Suppressor macrophage (primary cell): ENCODE measurements at places on chromosomes 7 and 10.

- no peak for DNase-seq
Observed at GRCh38 chr7:155715111-155715805, 70.8 kb downstream of the RBM33 start.

DNA sequence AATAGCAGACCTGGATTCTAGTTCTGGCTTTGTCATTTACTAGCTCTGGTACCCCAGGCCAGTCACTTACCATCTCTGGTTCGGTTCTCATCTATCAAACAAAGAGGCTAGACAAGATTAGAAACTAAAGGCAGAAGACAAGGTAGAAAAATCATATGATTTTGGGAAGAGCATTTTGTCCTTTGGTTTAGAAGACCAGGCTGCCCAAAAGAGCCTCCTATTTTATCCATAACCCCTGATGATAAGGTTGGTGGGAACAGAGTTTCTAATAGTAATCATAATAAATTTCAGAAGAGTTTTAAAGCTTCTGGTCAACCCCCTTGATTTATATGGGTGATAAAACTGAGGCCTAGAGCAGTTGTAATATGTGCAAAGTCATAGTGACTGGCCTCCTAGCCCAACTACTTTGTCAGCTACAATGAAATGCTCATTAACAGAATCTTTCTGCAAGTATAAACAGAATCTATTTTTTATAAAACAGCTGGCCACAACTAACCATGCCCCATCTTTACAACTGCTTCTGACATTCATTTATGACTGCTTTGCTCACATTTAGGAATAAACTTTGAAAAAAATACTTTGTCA is 23.4 kb downstream of the COX15 start:
- DNase-seq, result no peak

GRCh38 chr7:128662091-128662490 is 10.0 kb upstream of the GARIN1A start:
- DNase-seq, result no peak

GRCh38 chr10:14491811-14492210 is 161.1 kb upstream of the FRMD4A start:
- DNase-seq, result peak; percentile 50

DNA sequence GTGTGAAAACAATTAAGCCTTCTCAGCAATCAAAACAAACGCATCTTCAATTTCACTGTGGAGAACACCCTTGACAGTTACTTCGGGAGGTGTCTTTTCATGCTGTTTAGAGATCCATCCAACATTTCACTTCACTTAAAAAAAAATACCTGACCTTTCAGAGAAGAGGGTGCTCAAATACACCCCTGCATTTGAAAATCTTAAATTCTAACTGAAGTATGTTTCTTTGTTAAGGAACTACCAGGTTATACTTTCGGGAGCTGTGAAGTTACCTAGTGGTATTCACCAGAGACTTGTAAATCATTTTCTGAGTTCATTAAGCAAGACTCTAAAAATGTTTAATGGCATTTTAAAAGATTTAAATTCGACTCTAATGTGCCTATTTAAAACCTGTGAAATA is 38.8 kb downstream of the CNPY1 start:
- no peak for DNase-seq

- no peak for DNase-seq
Observed at GRCh38 chr10:48805848-48806247, 121.2 kb downstream of the WDFY4 start.

- no peak for DNase-seq
Observed at GRCh38 chr7:118626739-118627138, 402.2 kb downstream of the ANKRD7 start.

- peak; percentile 31 for DNase-seq
Observed at GRCh38 chr10:113160641-113161040, 210.6 kb downstream of the TCF7L2 start.

GRCh38 chr7:100892364-100893317 is 3.0 kb downstream of the ACHE start:
- DNase-seq, result no peak

DNA sequence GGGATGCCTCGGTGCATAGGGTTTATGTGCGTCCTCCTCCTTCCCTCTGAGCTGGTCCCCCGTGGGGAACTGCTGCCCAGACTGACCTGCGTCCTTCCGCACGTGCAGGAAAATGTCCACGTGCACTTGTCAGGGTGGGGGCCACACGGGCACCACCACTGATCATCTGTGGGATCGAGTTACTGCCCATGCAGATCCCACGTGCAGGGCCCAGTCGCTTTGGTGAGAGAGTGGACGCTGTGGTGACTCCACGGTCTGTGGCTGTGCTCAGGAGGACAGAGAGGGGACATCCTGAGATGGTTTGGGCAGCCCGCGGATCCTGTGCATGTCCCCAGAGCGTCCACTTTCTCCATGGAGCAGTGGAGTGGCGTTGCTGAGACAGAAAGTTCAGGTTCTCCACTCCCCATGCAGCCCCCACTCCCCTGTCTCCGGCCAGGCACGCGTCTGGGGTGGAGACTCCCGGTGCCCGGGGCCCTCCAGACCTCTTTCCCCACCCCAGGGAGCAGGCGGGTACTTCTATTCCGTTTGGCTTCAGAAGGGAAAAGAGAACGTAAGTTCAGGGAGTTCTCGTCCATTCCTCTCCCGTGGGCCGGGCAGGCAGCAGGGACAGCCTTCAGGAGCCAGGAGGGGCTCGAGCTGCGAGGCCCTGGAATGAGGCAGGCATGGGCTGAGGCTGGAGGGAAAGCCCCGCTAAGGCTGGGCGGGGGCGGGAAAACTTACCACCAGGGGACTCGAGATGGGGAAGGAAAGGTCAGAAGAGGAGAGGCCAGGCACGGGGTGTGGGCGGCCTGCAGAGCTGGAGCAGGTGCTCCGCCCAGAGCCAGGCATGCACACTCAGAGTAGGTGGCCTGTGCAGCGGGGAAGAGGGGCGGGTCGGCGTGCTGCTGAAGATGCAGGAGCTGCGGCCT is 59.9 kb downstream of the EGFR start:
- no peak for DNase-seq

DNA sequence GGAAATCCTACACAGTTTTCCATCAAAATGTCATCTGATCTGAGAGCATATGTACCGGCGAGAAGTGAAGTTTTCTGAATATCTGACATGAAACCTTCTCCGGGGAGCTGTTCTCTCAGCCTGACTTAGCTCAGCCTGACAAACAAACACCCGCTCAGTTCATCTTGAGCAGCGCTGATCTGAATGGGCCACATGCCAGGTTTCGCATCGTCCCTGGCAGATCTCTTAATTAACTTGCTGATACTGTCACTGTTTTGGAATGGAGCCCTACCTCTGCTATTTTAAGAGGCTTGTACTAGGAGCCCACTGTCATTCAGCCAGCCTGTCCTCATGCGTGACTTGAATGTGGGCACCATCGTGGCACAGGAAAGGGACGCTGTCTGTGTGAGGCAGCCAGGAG is 109.2 kb downstream of the STRA8 start:
- DNase-seq, result no peak

DNA sequence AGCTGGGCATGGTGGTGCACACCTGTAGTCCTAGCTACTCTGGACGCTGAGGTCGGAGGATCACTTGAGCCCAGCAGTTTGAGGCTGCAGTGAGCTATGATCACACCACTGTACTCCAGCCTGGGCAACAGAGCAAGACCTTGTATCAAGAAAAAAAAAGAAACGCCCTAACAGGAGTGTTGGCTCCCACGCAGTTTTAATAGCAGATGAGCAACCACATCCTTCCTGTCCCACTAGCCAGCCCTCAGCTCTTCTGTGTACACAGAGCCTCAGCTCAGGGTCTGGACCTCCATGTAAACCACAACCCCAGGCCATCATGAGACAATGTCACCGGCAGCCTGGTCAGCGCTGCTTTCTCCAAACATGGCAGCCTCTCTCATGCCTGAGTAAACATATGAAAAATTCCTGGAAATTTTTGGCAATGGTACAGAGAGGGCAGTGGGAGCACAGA is 108.2 kb downstream of the PIP4K2A start:
- peak; percentile 93 for DNase-seq

- no peak for DNase-seq
Observed at GRCh38 chr7:14137676-14138075, 148.2 kb upstream of the ETV1 start.

DNA sequence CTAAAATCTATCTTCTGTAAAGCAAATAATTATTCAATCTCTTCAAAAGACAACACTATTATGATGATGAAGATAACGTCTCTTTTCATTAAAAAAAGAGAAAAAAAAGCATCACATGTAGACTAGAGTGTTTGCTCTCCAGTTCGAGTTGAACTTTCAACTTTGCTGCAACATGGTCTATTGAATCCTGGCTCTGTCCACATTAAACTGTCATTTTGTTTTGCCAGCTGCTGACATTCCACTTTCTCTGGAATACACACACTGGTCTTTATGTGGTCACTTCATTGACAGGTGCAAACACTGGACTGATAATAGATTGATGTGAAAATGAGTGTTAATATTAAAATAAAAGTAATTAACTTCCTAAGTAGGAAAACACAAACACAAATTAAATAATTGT is 61.7 kb downstream of the PTF1A start:
- DNase-seq, result no peak

GRCh38 chr7:98981701-98982100 is 103.4 kb downstream of the TRRAP start:
- DNase-seq, result no peak

DNA sequence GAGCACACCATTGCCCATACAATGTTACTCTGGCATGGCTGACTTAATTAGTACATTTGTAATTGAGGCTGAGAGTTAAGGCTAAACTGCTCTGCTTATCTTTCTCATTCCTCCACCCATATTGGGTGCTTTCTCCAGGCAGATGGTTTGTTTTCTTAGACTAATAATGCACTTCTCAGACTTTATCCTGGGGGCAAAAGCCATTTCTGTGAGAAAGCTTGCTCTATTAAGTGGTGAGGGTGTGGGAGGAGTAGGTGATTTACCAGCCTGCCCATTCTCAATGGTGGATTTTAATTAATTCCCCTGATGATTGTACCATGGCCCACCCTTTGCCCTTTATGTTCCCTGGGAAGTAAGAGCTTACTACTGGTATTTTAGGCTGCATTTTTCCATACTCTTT is 174.8 kb downstream of the FOXP2 start:
- no peak for DNase-seq

- DNase-seq, result peak; percentile 89
Observed at GRCh38 chr10:79242620-79243152, 104.6 kb upstream of the PPIF start.

- no peak for DNase-seq
Observed at GRCh38 chr10:57972783-57973182, 294.9 kb downstream of the IPMK start.

DNA sequence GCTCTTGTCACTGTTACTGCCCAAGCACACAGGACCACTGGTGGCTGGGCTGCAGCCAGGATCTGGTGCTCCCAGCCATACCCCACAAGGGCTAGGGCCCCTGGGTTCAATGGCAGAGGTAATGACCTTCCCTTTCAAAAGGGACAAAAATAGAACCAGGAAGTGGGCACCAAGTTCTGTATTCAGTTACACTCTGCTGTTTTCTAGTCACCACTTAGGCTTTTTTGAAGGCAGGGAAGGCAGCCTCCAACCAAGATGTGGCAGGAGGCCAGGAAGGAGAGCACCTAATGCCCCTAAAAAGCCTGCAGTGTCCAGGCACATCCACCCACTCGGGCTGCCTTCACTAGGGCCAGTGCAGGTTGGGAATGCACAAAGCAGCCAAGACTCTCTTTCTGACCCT is 47.8 kb downstream of the NOD1 start:
- peak; percentile 75 for DNase-seq

DNA sequence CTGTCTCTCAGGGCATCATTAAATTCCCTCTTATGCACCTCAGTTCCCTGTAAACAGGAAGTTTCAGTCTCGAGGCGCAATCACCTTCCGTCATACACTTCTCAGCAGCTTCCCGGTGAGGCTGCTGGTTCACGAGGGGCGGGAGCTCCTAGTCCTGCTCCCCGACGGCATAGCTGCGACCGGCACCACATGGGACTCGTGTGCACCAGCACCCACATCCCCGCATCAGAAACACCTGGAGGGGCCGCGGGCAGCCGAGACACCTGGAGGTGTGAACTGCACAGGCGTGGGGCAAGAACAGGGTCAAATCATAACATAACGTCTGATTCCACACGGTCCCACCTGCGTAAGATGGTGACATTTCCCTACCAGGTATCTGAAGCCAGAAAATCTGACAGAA is 52.7 kb downstream of the DIP2C start:
- DNase-seq, result no peak

GRCh38 chr10:132845780-132846595 is 60.0 kb upstream of the NKX6-2 start:
- DNase-seq, result no peak

DNA sequence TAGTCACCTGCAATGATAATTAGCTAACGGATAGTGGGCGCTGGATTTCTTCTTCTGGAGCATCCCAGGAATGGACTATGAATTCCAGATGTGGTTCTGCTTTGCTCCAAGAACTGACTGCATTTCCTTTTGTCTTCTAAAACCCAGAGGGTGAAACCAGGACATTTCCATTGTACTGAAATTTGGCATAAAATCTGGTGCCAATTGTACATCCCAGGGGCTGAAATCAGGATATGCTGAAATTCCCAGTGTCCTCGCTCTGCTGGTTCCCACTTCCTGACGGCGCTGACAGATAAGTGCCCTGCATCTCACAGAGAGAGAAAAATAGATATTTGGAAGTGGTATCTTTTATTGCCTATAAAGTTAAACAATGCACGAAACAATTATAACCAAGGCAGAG is 31.9 kb downstream of the RBM20 start:
- no peak for DNase-seq

GRCh38 chr10:124197371-124198124 is 104.2 kb upstream of the CHST15 start:
- DNase-seq, result peak; percentile 45

GRCh38 chr10:77049896-77050295 is 587.7 kb downstream of the KCNMA1 start:
- no peak for DNase-seq

GRCh38 chr7:99254390-99254789 is 18.2 kb upstream of the MYH16 start:
- no peak for DNase-seq

GRCh38 chr10:18753312-18753895 is 94.2 kb downstream of the ARL5B start:
- DNase-seq, result no peak

DNA sequence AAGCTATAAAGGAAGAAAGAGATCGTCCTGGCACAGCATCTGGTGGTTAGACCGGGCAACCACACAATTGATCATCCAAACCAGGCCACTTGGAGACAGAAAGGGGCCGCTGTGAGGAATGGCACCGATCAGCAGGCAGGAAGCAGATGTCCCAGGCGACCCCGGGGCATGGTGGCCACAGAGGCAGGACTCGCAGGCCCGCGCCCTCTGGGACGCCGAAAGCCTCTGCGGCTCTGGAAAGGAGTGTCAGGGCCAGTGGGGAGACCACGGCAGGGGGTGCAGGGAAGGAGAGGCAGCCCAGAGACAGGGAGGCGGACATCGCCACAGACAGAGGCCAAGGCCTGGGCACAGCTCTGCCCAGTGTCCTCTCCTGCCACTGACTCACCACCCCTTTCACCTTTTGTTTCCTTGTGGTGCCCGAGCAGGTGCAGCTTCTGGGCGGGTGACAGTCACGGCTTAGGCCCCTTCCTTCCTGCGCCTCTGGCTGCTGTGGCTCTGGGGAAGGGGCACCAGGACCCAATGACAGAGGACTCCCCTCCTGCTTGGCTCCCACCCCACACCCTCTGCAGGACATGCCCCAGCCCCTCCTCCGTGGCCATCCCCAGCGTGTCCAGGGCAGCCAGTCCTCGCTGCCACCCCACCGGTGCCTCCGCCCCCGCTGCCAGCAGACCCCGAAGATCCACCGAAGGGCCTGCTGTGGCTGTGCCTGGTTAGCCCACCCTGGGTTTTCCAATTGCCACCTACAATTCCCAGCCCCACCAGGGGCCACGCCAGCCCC is 10.9 kb downstream of the STK32C start:
- DNase-seq, result no peak

- DNase-seq, result no peak
Observed at GRCh38 chr10:104589871-104590270, 51.2 kb upstream of the SORCS3 start.

GRCh38 chr7:27917774-27918314 is 177.9 kb downstream of the TAX1BP1 start:
- DNase-seq, result peak; percentile 14
